ENCODE measurements at places on chromosomes 6 and 20.

DNA sequence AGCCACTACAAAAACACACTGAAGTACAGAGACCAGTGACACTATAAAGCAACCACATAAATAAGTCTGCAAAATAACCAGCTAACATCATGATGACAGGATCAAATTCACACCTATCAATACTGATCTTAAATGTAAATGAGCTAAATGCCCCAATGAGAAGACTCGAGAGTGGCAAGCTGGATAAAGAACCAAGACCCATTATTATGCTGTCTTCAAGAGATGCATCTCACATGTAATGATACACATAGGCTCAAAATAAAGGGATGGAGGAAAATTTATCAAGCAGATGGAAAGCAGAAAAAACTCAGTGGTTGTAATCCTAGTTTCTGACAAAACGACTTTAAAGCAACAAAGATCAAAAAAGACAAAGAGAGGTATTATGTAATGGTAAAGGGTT lies 138.1 kb upstream of the PLN start:
- no peak for DNase-seq

DNA sequence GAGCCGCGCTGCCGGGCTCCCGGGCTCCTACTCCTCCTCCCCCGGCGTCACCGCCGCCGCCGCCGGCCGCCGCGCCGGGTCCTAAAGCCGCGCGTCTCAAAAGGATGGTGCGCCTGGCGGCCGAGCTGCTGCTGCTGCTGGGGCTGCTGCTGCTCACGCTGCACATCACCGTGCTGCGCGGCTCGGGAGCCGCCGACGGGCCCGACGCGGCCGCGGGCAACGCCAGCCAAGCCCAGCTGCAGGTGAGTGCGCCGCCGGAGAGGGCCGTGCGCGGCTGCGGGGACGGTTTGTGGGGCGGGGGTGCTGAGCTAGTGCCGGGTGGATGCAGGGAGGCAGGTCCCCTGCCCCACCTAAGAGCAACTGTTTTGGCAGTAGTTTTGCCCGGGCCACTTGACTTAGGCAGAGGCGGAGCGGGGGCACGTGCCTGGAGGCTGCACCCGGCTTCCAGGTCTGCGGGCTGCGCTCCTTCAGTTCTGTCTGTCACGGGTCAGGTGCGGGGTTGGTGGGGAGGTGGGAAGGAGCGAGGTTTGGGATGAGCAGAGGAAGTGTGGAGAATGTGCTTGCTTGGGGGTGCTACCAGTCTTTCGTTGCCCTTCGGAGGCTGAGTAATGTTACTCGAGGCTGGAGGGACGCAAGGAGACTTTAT lies 722 bp downstream of the ISM1 start:
- peak; percentile 78 for DNase-seq

- peak; percentile 8 for DNase-seq
Observed at GRCh38 chr6:65667916-65668656, 38.9 kb downstream of the EYS start.

- no peak for DNase-seq
Observed at GRCh38 chr20:60086821-60087562, 128.8 kb downstream of the CDH26 start.

DNA sequence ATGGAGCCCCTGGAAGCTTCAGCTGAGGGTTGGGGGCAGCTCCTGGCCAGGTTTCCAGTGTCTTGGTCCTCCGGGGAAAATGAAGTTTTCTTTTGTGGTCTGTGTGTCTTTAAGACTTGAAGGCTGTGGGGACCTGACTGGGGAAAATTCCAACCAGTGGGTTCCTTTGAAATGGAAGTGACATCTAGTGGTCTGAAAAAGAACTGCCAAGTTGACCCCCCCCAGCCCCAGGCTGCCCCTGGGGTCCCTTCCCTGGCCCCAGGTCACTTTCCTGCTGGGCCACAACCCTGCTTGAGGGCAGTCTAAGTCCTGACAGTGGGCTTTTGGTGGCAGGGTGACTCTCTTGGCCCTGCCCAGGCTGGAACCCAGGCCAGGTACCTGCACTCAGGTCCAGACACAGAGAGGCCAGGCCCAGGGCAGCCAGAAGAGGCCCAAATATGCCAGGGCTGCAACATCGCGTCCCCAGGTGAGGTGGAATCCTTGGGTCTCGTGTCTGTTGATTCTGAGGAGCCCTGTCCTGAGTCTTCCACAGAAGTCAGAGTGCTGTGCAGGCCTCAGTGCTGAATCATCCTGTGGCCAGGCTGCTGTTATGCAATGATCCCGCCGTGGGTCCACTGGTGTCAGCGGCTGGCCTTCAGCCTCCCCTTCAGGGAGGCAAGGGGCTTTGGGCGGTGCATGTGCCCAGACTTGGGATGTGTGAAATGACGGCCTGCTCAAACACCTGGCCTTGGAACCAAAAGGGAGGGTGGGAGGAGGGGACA lies 68.4 kb downstream of the VEGFA start:
- DNase-seq = no peak

DNA sequence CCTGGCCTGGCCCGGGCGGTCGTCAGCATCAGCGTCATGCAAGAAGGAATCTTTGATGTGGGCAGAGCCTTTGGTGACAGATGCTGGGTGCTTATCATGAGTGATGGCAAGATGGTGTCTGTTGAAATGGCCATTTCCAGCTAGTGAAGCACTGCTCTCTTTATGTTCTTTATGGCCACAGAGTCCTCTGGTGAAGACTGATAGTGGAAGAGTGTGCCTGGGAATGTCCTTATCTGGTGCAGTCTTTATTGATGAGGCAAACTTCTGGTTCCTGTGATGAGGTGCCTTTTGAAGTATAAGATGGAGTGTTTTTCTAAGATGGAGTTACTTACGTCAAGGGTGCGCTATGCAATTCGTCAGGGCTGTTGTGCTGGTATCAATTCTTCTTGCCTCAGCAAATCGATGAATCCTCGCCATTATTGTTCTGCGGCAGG lies 22.6 kb upstream of the CCR6 start:
- no peak for DNase-seq

DNA sequence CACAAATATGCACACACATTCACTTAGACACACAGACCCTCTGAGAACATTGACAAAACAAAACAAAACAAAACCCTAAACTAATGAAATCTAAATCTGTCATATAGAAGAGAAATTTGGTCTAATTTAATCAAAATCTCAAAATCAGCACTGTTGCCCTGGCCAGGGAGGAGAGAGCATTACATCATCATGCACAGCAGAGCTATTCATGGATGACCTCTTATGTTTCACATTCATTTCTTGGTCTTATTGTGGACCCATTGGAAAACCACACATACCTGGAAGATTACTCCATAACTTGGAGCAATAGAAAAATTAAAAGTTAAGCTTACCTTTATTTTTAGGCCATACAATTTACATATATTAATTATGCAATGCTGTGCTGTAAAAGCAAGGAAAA lies 1223.6 kb upstream of the GJE1 start:
- DNase-seq = no peak

DNA sequence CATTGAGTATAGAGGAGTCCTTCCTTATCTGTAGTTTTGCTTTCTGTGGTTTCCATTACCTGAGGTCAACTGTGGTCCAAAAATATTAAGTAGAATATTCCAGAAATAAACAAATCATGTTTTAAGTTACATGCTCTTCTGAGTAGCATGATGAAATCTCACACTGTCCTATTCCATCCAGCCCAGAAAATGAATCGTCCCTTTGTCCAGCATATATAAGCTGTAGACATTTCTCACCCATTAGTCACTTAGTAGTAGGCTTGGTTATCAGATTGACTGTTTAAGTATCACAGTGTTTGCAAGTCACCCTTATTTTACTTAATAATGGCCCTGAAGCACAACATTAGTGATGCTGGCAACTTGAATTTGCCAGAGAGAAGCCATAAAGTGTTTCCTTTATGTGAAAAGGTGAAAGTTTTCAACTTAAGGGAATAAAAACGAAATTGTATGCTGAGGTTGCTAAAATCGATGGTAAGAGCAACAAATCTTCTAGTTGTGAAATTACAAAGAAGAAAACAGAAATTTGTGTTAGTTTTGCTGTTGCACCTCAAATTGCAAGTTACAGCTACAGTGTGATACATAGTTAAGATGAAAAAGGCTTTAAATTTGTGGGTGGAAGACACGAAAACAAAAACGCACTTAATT lies 198.6 kb upstream of the SIM1 start:
- DNase-seq = no peak

DNA sequence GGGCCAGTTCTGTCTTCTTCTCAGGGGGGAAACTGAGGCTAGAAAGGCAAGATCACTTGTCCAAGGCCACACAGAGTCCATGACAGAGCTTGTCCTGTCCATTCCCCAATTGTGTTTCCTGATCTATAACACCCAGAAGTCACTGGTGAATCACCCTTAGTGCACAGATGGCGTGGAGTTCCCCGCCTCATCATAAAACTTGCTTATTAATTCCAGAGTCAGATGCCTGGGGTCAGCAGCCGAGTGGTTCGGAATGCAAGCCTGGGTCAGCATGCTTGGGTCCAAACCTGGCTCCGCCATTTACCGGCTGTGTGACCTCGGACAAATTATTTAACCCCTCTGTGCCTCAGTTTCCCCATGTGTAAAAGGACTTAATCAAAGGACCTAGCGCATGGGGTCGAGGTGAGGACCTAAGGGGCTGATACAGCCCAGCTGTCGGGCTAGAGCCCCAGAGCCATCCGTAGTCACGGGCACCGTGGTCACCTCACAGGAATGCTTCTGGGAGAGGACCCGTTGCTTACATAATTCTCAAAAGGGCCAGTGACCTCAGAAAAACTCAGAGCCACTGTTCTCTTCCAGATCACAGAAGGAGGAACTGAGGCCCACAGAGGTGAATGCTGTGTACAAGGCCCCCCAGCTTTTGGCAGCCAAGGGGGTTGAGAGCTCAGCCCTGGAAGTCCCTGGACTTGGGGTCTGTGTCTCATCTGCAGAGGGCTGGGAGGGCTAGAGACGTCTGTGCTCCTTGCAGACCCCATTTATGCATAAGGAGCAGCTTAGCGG lies 1.4 kb upstream of the ZBP1 start:
- DNase-seq = no peak

DNA sequence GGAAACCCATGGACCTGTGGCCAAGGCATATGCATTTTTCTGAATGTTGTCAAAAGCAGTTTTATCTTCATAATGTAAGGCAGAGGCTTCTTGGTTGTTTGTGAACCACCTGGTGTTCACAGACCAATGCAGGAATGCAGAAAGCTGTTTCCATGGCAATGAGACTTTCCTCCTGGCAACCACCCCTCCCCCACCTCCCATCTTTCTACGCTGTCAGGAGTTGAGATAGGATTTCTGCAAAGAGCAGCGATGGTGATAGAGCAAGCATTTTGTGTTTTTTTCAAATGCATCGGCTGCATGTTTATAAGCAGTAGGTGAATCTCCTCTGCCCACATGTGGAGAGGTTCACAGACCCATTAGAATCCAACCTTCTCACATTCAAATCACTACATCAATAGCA lies 114.1 kb upstream of the SMLR1 start:
- DNase-seq = no peak

DNA sequence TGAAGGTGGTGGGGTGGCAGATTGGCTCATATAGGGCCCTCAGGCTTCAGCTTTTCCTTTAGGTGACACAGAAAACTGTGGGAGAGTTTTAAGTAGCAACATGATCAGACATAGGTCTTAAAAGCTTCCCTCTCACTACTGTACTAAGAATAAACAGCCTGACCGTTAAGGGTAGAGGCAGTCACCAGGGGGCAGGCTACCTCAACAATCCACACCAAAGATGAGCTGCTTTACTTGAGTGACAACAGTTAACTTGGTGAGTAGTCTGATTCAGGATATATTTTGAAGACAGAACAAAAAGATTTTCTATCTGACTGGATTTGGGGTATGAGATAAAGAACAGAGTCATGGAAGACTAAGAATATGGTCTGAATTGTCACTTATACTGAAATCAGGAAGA lies 193.1 kb upstream of the SHLD1 start:
- peak; percentile 45 for DNase-seq

DNA sequence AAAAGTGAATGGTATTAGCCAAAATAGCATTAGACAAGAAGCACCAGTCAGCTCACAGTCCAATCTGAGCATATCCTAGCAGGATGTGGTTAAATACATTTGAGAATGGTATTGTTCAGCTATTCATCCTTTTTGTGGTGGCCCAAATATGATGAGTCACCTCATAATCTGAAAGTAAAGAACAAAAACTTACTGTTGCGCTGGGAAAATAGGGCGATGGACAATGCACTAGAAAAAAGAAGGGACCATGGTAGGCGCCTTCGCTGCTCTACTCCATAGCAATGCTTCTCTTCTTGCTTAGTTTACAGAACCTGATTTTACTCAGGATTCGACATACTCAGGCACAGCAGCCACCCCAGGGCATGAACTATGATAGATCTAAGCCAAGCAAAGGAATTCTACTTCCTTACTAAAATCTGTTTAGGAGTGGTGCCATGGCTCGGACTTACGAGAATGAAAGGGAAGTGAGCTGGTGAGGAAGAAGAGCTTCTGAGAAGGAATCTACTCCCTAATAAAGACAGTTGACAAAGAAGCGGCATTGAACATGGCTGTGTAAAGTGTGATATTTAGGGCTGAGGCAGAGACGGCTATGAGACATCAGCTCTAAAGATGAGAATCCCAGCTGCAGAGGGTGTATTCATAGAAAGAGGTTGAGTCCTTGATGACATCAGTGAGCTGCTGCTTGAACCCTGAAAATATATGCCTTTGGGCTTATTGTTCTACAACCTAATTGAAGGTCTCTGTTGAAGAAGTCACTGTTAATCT lies 16.6 kb upstream of the FBXO9 start:
- no peak for DNase-seq

- no peak for DNase-seq
Observed at GRCh38 chr20:23159947-23160318, 73.8 kb upstream of the CD93 start.

GRCh38 chr20:58268936-58269619 lies 40.4 kb upstream of the RAB22A start:
- no peak for DNase-seq

- DNase-seq = no peak
Observed at GRCh38 chr6:93799226-93799625, 379.9 kb upstream of the EPHA7 start.

- no peak for DNase-seq
Observed at GRCh38 chr6:119481976-119482375, 132.4 kb upstream of the MAN1A1 start.

DNA sequence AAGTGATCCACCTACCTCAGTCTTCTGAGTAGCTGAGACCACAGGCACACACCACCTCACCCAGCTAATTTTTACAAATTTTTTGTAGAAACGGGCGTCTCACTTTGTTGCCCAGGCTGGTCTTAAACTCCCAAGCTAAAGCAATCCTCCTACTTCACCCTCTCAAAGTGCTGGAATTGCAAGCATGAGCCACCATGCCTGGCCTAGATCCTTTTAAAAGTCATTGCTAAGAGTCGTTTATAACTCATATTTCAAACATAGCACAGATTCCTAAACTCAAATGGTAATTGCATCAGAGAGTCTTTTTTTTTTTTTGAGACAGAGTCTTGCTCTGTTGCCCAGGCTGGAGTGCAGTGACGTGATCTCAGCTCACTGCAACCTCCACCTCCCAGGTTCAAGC lies 7.7 kb upstream of the SAMHD1 start:
- no peak for DNase-seq

DNA sequence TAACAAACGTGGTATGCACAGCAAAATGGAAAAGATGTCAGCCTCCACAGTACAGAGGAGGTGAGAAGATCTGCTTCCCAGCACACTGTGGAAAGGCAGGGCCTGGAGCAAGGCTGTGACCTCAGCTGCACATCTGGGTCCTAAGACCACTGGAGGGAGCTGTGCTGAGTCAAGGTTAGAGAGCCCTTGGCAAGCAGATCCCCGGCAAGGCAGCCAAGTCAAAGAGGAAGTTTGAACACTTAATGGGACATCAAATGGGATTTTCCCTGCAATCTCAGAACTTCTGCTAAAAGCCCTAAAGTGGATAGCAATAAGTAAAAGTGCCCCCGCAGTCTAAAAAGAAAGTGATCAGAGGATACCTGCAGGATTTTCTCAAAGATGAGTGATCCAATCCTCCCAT lies 39.5 kb downstream of the UNC5CL start:
- no peak for DNase-seq

GRCh38 chr6:118485601-118486550 lies 62.2 kb upstream of the PLN start:
- DNase-seq = no peak
